ENCODE measurements at places on chromosomes 3 and 15.

DNA sequence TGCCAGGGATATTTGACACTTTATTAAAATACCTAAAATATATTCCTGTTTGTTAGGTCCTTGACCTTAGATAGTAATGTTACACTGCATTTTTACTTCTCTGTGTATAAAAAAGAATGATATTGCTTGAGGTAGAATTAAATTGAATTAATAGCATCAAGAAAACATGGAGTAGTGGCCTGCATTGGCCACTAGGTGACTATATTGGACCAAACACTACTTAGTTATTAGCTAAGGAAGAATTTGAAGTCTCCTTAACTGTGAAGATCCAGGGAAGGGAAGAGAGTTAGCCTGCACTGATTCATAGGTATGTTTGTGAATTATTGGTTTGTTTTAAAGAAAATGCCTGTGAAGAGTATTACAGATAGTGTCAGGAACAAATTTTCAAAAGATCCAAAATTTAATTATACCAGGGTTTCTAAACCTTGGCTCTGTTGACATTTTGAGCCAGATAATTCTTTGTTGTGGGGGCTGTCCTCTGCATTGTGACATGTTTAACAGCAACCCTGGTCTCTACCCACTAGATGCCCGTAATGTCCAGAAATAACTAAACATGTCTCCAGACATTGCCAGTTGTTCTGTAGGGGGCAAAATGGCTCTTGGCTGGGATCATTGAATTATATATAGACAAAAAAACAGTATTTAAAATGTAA, 103.6 kb upstream of the THSD4 start:
- DNase-seq: peak; percentile 22

DNA sequence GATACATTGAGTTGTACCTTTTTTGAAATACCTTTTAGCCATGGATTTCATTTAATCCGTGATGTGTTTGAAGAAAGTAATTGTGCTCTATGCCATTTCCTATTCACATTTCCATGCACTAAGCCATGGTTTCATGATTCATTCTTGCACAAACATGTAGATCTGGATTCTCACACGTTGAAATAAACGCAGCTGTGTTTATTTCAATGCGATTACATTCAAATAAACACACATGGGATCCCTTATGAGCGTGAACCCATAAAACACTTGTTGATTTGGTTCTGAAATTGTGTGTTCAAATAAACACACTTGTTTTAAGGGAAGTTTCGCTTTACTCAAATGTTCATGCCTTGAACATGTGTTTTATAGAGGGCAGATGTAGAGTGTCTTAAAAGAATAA, 39.2 kb downstream of the BBX start:
- no peak for DNase-seq

- DNase-seq: no peak
These were observed 1.8 kb upstream of the RPP25 start for GRCh38 chr15:74958320-74958907.

DNA sequence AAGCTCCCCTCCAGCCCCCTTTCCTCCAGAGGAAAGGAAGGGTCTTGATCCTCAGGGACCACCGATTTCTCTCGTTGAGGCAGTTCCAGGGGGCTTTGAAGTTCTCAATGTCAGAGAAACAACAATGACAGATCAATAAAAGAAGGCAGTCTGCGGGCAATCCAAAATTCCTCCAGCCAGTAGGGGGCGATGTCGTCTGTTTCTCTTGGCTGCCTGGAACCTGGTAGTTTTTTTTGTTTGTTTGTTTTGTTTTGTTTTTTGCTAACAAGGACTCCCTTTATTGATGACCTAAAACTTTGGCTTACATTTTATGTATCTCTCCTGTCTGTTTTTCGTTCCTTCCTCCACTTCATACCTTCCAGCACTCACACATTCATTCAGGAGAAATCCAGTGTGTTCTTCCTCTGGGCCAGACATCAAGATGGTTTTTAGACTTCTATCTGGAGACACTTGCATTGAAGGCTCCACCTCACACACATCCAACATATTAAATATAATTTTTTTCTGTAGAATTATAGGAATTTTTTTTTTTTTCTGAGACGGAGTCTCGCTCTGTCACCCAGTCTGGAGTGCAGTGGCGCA, 276.6 kb downstream of the RPLP1 start:
- no peak for DNase-seq

GRCh38 chr15:64138331-64138941, 13.1 kb upstream of the SNX22 start:
- DNase-seq: no peak

- no peak for DNase-seq
These were observed 3.4 kb upstream of the HHLA2 start for GRCh38 chr3:108292905-108293328.

GRCh38 chr3:17398959-17399551, 343.4 kb downstream of the TBC1D5 start:
- DNase-seq: no peak

DNA sequence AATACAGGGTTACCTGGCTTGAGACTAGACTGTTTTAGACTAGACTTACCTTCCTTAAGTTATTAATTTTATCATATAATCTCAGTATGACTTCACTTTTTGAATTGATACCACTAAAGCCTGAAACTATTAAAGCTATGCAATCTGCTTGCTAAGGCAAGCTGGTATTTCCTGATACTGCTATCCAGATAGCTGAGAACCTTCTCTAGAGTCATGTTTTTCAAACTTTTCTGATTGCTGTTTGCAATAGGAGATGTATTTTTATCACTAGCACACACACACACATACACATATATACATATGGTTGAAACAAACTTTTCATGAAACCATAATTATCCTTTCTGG, 9.3 kb upstream of the MAGI1 start:
- no peak for DNase-seq

- peak; percentile 68 for DNase-seq
These were observed 21.6 kb upstream of the ZNF280D start for GRCh38 chr15:56754772-56755370.

GRCh38 chr3:97829198-97829597, 7.4 kb downstream of the CRYBG3 start:
- DNase-seq: no peak

- no peak for DNase-seq
These were observed 8.1 kb upstream of the MAPK6 start for GRCh38 chr15:52010633-52011595.

DNA sequence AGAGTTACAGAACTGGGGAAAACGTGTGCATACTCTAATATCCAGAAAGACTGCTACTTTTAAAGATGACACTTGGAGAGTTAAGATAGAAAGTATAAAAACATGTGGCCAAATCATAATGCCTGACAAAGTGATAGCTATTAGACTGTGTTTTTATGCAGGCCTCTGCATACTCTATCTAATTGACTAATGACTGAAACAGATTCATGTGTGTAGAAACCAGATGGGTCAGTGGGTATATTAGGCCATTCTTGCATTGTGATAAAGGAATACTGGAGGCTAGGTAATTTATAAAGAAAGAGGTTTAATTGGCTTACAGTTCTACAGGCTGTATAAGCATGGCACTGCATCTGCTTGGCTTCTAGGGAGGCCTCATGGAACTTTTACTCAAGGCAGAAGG, 71.5 kb downstream of the PPM1L start:
- DNase-seq: no peak

- DNase-seq: no peak
These were observed 208.2 kb upstream of the MANF start for GRCh38 chr3:51176923-51177322.

DNA sequence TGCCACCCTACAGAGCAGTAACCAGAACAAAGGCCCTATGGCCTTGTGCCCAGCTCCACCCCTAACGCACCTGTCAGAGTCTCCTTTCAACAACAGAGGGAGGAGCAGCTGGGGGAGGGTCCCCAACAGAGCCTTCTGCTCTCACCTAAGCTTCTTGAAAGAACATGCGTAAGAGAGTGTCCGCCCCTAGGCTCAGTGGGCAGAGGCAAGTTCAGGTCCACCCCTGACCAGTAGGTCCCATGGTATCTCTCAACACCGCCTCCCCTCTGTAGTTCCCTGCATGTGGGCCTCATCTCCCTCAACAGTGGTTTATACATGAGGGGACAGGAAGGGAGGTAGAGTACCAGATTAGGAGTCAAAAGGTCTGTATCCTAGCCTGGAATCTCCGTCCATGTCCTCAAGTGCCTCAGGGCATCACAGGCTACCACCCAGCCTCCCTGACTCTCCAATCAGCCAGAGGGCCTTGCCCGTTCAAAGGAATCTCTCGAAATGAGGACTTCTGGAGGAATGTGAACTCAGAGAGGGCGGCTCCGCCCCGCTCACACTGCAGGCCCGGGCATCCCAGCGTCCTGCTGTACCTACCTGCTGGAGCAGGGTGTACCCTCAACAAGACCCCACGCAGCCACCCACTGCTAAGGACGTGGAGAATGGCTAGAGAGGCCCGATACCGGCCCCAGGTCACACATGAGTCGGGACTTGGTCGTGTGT, 680 bp downstream of the POC1A start:
- DNase-seq: no peak

DNA sequence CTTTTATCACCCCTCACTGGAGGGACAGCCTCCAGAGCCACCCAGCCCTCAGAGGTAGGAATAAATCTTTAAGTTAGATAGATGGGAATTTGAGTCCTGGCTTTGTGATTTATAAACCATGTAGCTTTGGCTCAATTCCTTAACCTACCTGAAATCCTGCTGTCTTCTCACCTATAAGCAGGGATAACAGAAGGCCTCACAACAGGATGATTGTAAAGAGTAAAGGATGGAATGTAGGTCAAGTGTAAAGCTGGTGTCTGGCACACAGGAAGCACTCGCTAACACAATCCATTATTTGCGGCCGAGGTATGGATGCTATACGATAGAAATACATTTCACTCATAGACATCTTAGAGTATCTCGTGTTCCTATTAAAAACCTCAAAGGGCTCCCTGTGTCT, 162.9 kb upstream of the LRTM1 start:
- DNase-seq: no peak

DNA sequence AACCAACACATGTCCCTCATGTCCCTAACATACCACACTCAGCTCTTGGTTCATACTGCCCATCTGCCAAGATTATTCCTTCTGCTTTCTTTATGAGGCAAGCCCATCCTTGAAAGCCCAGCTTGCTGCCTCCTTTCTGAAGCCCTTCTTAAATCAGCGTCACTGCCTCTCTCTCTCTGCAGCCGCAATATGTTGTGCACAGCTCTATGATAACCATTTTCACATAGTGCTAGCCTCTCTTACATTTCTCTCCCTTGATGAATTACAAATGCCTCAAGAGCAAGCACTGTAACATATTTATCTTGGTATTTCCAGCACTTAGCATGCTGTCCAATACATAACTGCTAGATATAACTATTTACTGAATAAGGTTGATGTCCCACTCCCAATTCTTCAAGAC, 86.5 kb downstream of the TNIK start:
- no peak for DNase-seq

DNA sequence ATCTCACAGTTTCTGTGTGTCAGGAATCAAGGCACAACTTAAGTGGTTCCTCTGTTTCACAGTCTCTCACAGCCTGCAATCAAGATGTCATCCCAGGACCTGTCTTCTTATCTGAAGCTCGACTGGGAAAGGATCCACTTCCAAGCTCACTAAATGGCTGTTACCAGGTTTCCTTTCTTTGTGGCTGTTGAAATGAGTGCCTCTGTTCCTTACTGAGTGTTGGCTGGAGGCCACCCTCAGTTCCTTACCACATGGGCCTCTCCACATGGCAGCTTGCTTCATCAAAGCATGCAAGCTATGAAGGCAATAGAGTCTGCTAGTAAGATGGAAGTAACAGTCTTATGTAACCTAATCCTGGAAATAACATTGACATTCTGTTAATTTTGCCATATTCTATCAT, 174.0 kb downstream of the ERC2 start:
- no peak for DNase-seq

- DNase-seq: no peak
These were observed 488.2 kb upstream of the NECTIN3 start for GRCh38 chr3:110583373-110583935.

All from BJ (cell line).